ENCODE measurements at places on chromosomes 1 and 21.

- no peak for DNase-seq
Measured at GRCh38 chr1:168234846-168235547, 9.2 kb downstream of the SFT2D2 start.

DNA sequence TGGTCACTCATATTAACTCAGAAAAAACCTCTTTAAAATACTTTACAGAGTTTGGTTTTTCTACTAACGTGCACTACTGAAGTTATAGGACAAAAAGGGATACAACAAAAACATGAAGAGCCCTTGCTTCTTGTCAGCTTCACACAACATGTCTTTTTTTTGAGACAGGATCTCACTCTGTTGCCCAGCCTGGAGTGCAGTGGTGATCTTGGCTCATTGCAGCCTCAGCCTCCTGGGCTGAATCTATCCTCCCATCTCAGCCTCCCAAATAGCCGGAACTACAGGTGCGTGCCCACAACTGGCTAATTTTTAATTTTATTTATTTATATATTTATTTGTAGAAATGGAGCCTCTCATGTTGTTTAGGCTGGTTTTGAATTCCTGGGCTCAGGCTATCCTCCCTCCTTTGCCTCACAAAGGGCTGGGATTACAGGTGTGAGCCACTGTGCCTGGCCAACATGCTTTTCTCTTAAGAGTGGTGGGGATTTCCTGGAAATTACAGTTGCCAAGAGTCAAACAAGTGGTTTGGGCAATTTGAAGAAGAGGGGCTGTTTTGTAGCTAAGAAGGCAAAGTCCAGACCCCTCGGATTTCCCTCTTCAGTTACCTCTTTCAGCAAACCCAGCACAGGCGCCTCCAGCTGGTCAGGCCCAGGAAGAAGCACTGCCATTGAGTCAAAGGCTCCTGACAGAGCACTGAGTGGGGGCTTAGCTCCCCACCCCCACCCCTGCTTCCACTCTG, 6.4 kb upstream of the SMPDL3B start:
- no peak for DNase-seq

DNA sequence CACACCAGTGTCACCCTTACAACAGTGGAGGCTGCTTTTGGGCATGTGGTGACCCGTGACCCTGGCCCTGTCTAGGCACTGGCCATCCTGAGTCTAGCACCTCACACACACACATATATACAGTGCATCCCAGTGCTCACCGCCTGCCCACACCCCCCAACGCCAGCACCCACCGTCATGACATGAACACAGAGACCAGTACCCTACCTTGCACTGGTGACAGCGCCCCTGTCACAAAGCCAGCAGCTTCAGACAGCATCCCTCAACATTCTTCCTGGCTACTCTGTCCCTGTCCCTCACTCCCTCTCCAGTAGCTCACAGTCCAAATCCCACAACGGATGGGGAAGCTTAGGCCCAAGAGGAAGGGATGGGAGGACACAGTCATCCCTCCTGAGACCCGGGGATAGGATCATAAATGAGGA, 27.1 kb downstream of the AHDC1 start:
- DNase-seq: no peak

GRCh38 chr1:2204415-2205190, 10.0 kb upstream of the FAAP20 start:
- no peak for DNase-seq

Data from activated CD8-positive, alpha-beta memory T cell treated with anti-CD3 and anti-CD28 coated beads for 48 hours (primary cell).